Tongue (tissue), 3 donors: ENCODE measurements at places on chromosomes 5 and 9. TPM values are rescaled to one million over a fixed set of nuclear protein-coding genes. Genes with fewer than 3 reads are reported as not detected.

The PCDHA13 gene
- 0.31 TPM for total RNA-seq

The C9orf153 gene
- total RNA-seq: not detected

The RMND5B gene
- 38.6 TPM for total RNA-seq

The PCDHGB4 gene
- total RNA-seq: 5.9 TPM

The SLC25A2 gene
- not detected for total RNA-seq

The GNA14 gene
- total RNA-seq: 5.9 TPM

The ADCY2 gene
- 41.3 TPM for total RNA-seq

The CLPTM1L gene
- total RNA-seq: 85.3 TPM

The PIP5K1B gene
- total RNA-seq: 4.5 TPM

The ZNF354B gene
- 27.3 TPM for total RNA-seq
